ENCODE measurements at places on chromosomes 4 and X. TPM values are rescaled to one million over a fixed set of nuclear protein-coding genes. Genes with fewer than 3 reads are reported as not detected.

DNA sequence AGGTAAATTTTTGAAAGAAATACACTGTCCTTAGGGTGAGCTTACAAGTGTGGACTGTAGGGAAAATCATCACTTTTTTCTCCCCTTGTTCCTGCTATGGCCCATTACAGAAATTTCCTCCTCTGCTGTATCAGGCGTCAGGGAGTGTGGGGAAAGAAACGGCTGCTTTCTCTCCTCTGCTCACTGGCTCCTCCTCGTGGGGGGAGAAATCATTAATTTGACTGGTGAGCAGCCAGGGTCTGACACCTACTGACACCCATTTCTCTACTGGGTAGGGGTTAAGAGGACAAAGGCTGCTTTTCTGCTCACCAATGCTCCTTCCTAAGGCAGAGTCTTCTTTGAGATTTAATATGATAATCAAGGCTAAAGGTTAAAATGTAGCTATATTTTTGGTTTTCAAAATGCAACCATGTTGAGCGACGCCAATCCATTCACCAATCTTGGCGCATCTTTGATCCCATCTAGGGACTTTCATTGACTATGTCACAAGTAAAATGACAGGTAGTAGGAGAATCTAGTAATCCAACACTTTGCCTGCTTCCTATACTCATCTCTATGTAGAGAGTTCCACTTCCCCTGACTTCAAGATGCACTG, 25.1 kb downstream of the SETD7 start:
- peak; percentile 31 for DNase-seq

DNA sequence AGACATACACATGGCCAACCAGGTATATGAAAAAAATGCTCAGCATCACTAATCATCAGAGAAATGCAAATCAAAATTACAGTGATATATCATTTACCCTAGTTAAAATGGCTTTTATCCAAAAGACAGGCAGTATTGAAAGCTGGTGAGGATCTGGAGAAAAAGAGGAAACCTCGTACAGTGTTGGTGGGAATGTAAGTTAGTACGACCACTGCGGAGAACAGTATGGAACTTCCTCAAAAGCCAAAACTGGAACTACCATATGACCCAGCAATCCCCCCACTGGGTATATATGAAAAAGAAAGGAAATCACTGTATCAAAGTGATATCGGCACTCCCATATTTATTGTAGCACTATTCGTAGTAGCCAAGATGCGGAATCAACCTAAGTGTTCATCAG, 23.4 kb downstream of the ABHD18 start:
- no peak for DNase-seq

DNA sequence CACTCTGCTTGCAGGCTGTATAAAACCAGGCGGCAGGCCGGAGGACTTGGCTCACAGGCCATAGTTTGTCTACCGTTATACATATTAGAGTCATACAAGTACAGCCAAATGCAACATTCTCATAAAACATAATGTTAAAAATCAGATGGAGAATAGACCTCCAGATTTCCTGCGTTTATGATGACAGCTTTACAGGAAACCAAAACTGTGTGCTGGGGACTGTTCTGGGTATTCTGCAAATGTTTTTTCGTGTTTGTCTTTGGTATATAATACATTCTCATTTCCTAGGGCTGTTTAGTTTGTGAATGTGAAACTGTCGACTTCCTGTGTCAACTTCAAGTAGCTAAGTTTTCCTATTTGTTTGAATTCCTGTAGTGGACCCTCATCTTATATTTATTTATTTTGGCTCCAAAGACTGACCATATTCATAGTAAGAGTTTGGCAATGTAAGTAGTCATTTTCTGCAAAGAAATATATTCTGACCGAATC, 79.5 kb upstream of the FAM9C start:
- no peak for DNase-seq

DNA sequence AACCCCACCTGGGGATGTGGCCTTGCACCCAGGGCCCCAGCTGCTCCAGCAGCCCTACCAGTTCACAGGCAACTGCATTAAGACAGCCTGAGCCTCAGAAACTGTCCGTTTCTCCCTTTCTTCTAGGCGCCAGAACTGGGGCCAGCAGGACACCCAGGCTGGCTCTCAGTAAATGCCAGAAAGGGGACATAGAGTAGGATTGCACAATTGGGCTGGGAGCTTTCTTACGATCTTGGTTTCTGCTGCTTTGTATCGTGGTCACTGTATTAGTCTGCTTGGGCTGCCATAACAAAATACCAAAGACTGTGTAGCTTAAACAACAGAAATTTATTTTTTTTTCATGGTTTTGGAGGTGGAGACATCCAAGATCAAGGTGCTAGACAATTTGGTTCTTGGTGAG, 48.4 kb downstream of the NALF2 start:
- no peak for DNase-seq

DNA sequence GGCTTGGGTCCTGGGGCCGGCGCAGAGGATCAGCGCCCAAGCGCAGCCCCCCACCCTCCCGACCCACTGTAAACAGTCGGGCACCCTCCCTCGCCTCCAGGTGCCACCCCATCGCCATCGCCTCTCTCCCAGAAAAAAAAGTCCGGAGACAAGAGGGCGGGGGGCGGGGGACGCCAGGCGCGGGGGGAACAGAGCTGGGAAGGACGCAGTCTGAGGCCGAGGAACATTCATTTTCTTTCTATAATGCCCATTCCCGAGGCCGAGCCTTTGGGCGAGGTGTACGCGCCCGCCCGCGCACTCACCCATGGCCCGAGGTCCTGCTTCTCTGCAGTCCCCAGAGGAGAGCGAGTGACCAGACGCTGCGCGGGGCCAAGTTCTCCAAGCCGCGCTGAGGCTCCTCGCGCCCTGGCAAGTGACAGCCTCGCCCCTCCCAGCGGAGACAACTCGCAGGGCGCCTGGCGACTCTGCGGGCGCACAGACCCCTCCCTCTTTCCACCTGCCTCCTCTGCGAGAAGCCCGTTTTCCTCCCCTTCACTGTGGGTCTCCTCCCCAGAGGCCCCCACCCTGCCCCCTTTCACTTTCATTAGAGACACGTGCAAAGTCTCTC, 63.5 kb upstream of the WDR17 start:
- DNase-seq = peak; percentile 13

- no peak for DNase-seq
Measured at GRCh38 chr4:149343614-149344013, 472.0 kb downstream of the IQCM start.

DNA sequence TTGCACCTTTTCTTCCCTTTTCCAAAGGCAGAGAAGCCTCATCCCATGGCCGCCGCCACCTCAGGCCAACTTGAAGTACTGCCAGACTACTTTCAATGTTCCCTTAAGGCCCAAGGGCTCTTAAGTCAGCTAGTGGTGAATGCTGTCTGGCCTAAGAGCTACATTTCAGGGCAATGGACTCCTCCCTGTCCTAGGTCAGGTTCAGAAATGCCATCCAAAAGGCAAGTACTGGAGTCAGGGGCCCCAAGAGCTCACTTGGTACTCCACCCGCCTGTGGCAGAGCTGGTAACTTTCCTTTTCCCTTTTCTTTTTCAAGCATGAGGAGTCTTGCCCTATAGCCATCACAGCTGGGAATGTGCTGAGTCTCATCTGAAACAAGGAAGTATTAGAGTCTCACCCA, 327.1 kb downstream of the NAP1L3 start:
- DNase-seq = no peak

- DNase-seq = peak; percentile 8
Measured at GRCh38 chrX:39688576-39689375, 409.0 kb downstream of the BCOR start.

Gene EOLA2
- 42.5 TPM for total RNA-seq

GRCh38 chr4:119125931-119126330, 9.7 kb upstream of the MYOZ2 start:
- no peak for DNase-seq

Gene CHM
- total RNA-seq = 12.7 TPM

GRCh38 chr4:115219315-115219860, 106.0 kb upstream of the NDST4 start:
- DNase-seq = no peak

GRCh38 chr4:40177591-40177990, 19.2 kb upstream of the RHOH start:
- no peak for DNase-seq

GRCh38 chrX:153865321-153865580, 20.7 kb downstream of the L1CAM start:
- no peak for DNase-seq

- no peak for DNase-seq
Measured at GRCh38 chr4:8687083-8687482, 94.5 kb downstream of the CPZ start.

- DNase-seq = no peak
Measured at GRCh38 chrX:11537141-11537540, 128.6 kb downstream of the ARHGAP6 start.

DNA sequence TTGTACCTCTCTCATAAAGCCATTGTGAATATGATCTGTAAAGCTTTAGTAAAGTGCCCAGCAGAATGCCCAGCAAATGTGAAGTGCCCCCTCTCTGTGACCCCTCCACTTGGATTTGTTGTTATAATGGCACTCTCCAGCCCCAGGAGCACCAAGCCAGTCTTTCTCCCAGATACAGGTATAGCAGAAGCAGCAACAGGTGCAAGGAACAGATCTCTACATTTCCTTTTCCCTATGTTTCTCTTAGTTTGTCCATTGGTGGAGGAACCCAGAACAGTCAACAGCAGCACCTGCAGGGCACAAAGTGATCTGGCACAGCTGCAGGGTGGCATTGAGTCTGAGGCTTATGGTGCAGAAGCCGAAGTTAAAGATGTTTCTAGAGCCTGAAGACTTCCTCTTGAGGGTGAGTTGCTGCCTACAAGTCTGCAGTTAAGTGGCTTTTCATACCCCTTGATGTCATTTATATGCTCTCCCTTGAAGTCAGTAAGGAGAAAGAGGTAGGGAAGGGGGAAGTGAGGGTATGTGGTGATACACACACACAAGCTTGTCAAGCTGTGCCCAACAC, 16.1 kb upstream of the CXCL3 start:
- DNase-seq = no peak

DNA sequence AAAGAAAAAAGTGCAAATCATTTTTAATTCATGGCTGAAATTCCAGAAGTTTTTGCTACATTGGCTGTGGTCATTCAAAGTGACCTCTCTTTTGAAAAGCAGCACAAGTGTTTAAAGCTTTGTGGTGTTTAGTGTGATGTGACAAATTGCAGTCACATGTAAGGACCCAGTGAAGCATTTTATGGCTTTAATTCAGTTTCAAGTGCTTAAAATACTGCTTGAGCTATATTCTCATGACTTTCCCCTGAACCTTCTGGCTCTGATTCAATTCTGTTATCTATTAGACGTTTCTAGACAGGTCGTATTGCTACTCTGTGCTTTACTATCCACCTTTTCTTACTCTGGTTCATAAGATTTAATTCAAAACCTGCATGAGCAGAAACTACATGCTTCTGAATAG, 105.8 kb downstream of the FAT4 start:
- DNase-seq = peak; percentile 1

DNA sequence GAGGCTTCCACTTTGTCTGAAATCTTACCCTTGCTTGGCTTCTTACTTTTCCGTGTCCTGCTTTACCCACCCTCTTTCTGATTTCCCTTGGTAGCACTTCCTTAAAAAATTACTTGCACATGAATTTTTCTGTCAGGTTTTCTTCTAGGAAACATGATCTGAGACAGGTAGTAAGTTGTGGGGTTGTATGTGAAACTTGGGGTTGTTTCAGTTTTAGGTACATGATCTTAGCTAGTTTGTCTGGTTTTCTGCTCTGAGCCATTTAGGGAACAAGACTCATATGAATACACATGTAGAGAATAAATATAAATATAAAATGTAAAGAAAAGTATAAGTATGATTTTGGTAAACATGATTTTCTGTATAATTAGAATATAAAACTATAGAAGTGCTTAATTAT, 17.4 kb upstream of the ARMCX2 start:
- DNase-seq = no peak

DNA sequence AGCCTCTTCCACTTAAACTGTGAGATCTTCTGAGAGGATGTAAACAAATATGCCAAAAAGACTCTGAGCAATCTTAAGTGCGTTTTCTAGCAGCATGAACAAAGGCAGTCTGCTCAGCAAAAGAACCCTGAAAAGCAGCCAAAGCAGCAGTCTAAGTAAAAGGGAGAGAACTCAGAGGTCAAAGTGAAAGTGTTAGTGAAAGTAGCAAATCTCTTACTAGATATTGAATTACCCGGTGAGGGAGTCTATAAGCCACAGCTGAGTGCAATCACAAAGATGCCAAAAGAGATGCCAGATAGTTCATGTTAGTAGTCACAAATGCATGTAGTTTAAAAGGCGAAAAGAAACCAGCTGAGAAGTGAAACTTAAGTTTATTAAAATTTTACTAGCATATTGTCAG, 7.9 kb upstream of the GNRHR start:
- DNase-seq = no peak

DNA sequence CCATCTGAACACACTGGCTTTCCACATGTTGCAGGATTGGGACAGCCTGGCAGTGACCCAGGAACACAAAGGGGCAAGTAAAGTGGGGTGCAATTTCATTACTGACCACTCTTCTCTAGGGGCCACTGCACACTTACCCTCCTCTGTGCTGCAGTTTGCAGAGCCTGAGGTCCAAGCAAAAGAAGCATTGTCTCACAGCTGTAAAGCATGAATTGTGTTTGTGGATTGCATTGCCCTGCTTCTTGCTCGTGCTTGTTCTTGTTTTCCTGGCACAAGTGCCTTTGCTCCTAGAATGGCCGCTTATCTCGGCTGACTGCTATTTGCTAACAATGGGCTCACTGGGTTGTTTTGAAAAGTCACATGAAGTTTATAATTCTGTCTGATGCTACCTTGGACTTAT, 209.1 kb upstream of the JADE1 start:
- DNase-seq = no peak

- no peak for DNase-seq
Measured at GRCh38 chr4:118883861-118884260, 4.8 kb upstream of the SYNPO2 start.

DNA sequence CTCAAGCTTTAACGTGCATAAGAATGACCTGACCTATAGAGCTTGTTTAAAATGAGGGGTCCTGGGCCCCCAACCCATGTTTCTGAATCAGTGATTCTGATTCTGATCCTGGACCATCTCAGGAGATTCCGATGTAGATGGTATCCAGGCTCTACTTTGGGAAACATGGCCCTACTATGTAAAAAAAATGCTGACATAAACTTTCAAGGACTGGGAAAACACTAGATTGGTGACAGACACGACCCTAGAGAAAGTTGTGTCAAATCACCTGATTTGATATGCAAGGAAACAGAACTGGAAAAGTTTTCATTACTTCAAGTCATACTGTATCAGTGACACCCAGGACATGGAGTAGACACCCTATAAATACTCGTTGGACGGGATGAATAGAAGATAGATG, 328.5 kb downstream of the HNRNPD start:
- no peak for DNase-seq

Gene HDAC8
- total RNA-seq = 30.2 TPM

Gene N4BP2
- total RNA-seq = 2.7 TPM

GRCh38 chrX:15072259-15072658, 197.6 kb downstream of the ASB9 start:
- no peak for DNase-seq

Gene RAB39B
- total RNA-seq = 5.5 TPM
